ENCODE measurements at places on chromosomes 13 and 19. TPM values are rescaled to one million over a fixed set of nuclear protein-coding genes. Genes with fewer than 3 reads are reported as not detected.

Gene FCGBP
- 7.0 TPM for total RNA-seq

Gene INAFM1
- total RNA-seq: 9.3 TPM

Gene APOC4
- not detected for total RNA-seq

Gene EFNB2
- 0.22 TPM for total RNA-seq

Gene ZSCAN4
- total RNA-seq: not detected

Gene PGPEP1
- 27.7 TPM for total RNA-seq

Gene SYNE4
- 1.2 TPM for total RNA-seq

- no peak for DNase-seq
- peak overlapping the region; percentile 66 for H3K4me3 ChIP-seq
- H3K36me3 ChIP-seq: no peaks in the 10 kb centered on the region
- peak overlapping the region; percentile 69 for H3K27ac ChIP-seq
- H3K4me1 ChIP-seq: peaks cover 15% of the 10 kb centered on the region
These were observed 566 bp downstream of the HMG20B start for GRCh38 chr19:3573162-3573857.

- H3K27me3 ChIP-seq: no peaks in the 10 kb centered on the region
- no peaks in the 10 kb centered on the region for H3K36me3 ChIP-seq
- peaks cover 5% of the 10 kb centered on the region for H3K4me1 ChIP-seq
- no peak overlapping the region for H3K4me3 ChIP-seq
- DNase-seq: no peak
- H3K27ac ChIP-seq: no peak overlapping the region
These were observed 71.9 kb downstream of the CDK8 start for GRCh38 chr13:26325876-26326275.

DNA sequence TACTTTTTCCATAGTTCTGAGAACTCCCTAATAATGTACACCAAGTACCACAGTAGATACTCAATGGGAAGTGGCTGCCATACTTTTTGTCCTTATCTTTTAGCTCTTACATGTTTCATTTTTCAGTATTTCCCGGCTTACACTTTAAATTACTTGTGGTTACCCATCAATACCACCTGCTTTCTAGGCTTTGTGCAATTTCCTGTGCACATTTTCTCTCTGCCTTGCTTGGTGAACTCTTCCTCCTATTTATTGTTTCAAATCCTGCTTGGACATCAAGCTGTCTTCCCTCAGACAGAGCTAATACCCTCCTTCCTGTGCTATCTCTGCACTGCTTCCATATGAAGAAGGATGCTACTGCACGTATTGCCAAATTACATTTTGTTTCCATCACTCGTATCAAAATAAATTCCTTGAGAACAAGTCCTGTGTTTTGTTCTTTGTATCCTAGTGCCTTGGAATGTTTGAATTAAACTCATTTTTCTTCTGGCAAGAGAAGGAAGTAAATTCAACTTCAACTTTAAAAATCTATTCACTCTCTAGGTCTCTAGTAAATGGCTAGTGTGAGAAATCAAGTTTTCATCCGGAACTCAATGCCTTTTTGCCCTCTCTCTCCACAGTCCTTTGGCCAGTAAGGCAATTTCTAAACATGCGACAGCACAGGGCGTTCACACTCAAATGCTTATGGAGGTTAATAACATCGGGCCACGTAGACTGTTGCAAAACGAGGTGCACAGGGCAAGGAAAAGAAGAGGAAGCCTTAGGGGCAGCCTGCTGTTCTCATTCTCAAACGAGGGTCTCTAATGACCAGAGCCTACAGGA, 5.6 kb downstream of the ZAR1L start:
- no peaks in the 10 kb centered on the region for H3K36me3 ChIP-seq
- H3K4me1 ChIP-seq: peaks cover 10% of the 10 kb centered on the region
- no peak overlapping the region for H3K4me3 ChIP-seq
- H3K27ac ChIP-seq: no peak overlapping the region
- H3K27me3 ChIP-seq: no peaks in the 10 kb centered on the region

- no peaks in the 10 kb centered on the region for H3K36me3 ChIP-seq
- DNase-seq: no peak
- H3K27me3 ChIP-seq: no peaks in the 10 kb centered on the region
- no peak overlapping the region for H3K27ac ChIP-seq
These were observed 46.3 kb downstream of the SOX21 start for GRCh38 chr13:94666065-94666464.

DNA sequence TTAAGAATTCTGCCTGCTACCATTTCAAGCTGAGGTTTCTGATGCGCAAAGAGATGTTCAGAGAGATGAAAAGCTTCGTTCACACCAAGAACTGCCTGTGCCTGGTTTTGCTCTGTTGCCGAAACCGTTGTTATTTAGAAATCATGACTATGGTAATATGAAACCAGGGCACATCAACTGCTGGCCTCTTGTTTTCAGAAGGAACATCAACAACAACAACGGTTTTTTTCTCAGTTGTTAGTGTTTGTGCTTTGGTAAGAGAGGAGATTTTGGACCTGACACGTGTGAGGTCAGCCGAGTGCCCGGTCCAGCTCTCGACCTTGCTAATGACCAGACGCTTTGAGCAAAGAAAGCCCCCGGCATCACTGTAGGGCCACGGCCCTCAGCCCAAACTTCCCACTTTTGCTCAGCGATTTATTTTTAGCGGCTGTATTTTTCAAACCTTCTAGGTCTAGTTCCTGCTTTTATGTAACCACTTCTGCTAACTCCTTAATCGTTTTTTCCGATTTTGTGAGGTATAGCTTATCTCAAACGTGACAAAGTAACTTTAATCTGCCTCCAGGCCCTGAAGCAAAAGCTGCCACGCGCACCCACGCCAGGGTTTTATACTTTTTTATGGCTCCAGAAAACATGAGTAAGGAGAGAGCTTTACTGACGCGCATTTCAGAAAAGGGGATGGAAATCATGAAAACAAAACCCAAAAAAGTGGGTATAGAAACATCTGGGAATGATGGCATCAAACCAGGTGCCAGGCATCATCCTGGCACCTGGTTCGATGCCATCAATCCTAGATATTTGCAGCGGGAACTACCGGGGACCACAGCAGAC, 42.0 kb downstream of the KLF2 start:
- DNase-seq: peak; percentile 77
- no peaks in the 10 kb centered on the region for H3K36me3 ChIP-seq
- H3K27ac ChIP-seq: peak overlapping the region; percentile 84
- peak overlapping the region; percentile 80 for H3K4me3 ChIP-seq
- H3K27me3 ChIP-seq: no peaks in the 10 kb centered on the region

GRCh38 chr13:91318886-91319285, 28.6 kb upstream of the MIR17HG start:
- no peak for DNase-seq
- H3K4me1 ChIP-seq: no peaks in the 10 kb centered on the region
- no peak overlapping the region for H3K27ac ChIP-seq
- no peak overlapping the region for H3K4me3 ChIP-seq

DNA sequence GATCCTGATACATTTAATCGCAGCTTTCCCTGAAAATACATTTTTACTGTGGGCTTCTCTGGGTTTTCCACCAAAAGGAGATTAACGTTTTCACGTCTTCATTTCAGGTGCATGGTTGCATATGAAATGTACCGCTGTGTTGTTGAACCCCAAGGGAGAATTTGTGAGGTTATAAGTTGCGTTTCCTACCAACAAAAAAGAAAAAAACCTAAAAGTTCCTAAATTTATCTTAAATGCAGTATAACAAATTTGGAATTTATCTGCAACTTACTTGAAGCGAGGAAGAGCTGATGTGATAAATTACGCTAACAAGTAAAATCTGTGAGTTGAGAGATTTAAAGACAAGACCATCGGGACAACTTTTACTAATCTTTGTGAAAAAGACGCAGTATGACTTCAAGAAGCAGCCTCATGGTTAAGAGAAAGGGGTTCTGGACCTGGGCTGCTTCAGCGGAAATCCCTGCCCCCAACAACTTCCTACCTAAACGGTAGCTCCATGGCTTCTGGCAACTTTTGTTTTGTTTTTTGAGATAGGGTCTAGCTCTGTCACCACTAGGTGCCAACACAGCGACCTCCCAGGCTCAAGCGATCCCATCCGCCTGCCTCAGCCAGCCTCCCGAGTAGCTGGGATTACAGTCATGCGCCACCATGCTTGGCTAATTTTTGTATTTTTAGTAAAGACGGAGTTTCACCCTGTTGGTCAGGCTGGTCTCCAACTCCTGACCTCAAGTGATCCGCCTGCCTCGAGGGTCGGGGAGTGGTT, 958 bp upstream of the OBI1 start:
- no peak for DNase-seq
- H3K36me3 ChIP-seq: no peaks in the 10 kb centered on the region
- H3K4me3 ChIP-seq: peak overlapping the region; percentile 72
- H3K4me1 ChIP-seq: peaks cover 12% of the 10 kb centered on the region

- H3K36me3 ChIP-seq: no peaks in the 10 kb centered on the region
- DNase-seq: no peak
- no peak overlapping the region for H3K27ac ChIP-seq
- H3K4me3 ChIP-seq: no peak overlapping the region
- no peaks in the 10 kb centered on the region for H3K27me3 ChIP-seq
These were observed 19.0 kb upstream of the ACOD1 start for GRCh38 chr13:76929320-76929719.

DNA sequence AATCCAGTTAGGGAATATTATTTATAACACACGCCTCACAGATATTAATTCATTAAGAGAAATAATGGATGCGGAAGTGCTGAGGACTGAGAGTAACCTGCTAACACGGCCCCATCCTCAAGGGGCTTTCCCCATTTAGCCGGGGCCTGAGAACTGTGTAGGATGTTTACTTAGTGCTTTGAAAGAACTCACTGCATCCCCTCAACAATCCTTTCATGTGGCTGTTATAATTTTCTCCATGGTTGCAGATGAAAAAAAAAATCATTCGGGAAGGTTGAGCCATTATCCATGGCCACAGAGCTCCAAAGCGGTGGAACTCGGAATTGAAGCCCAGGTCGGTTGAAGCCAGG, 98.2 kb downstream of the ING1 start:
- no peaks in the 10 kb centered on the region for H3K27me3 ChIP-seq
- no peaks in the 10 kb centered on the region for H3K4me1 ChIP-seq
- no peak for DNase-seq
- H3K27ac ChIP-seq: no peak overlapping the region
- H3K36me3 ChIP-seq: no peaks in the 10 kb centered on the region

- no peak overlapping the region for H3K27ac ChIP-seq
- peak; percentile 6 for DNase-seq
- no peak overlapping the region for H3K4me3 ChIP-seq
- peaks cover 8% of the 10 kb centered on the region for H3K27me3 ChIP-seq
These were observed 422 bp upstream of the MTUS2 start for GRCh38 chr13:28819735-28820098.

GRCh38 chr19:43518051-43518450, 8.9 kb downstream of the ETHE1 start:
- H3K27ac ChIP-seq: no peak overlapping the region
- H3K4me3 ChIP-seq: no peak overlapping the region
- DNase-seq: no peak
- no peaks in the 10 kb centered on the region for H3K36me3 ChIP-seq

GRCh38 chr19:39200803-39201115, 3.3 kb downstream of the SYCN start:
- H3K27me3 ChIP-seq: peaks cover 31% of the 10 kb centered on the region
- no peak for DNase-seq

- H3K27ac ChIP-seq: no peak overlapping the region
- no peaks in the 10 kb centered on the region for H3K4me1 ChIP-seq
- H3K4me3 ChIP-seq: no peak overlapping the region
- no peaks in the 10 kb centered on the region for H3K27me3 ChIP-seq
These were observed 36.0 kb downstream of the SPTBN4 start for GRCh38 chr19:40502647-40503319.

DNA sequence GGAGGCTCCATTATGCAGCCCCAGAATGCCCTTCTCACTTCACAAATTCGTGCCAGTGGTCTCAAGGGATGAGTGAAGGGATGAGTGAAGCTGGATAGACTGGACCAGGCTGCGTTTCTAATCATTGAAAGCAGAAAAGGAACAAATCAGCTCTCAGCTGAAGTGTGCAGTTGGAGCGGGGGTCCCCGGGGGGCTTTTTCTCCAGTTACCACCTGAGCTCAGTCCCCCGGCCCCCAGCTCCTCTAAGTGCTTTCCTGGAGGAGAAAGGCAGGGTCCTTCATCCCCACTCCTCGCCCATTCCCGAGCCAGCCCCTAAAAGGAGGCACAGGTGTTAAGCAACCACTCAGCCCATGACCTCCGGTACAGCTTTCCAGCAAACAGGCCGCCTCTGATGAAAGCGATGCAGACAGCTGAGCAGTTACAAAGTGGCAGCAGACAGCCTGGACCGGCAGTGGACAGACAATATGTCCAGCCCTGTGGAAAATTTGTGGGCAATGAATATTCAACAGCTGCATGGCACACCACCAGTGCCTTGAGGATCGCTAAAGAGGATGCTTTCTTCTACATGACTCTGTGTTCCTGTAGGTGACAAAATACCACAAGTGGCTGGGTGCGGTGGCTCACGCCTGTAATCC, 110.7 kb upstream of the UBL3 start:
- H3K4me3 ChIP-seq: no peak overlapping the region
- H3K27ac ChIP-seq: no peak overlapping the region
- H3K36me3 ChIP-seq: no peaks in the 10 kb centered on the region

Measured in CD8-positive, alpha-beta memory T cell (primary cell).